ENCODE measurements at places on chromosomes 12 and 14.

DNA sequence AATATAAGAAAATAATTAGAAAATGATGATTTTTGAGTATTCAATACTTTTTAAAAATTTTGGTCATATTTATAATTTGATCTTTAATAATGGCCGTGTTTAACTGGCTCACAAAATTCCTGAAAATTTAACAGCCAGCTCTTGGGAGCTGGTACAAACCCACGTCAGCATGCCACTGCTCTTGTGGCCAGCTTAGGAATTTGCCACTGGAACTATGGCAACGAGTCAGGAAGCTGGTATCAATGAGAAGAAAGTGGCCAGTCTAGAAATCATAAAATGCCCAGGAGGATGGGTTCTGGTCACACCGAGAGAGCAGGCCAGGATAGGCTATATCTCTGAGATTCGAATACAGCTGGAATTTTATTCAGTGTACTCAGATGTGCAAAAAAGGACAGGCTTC lies 72.2 kb upstream of the PLEKHG3 start:
- no peak for DNase-seq

GRCh38 chr12:50728417-50728816 lies 35.5 kb upstream of the ATF1 start:
- no peak for DNase-seq

GRCh38 chr12:85156569-85156968 lies 120.4 kb downstream of the LRRIQ1 start:
- no peak for DNase-seq

DNA sequence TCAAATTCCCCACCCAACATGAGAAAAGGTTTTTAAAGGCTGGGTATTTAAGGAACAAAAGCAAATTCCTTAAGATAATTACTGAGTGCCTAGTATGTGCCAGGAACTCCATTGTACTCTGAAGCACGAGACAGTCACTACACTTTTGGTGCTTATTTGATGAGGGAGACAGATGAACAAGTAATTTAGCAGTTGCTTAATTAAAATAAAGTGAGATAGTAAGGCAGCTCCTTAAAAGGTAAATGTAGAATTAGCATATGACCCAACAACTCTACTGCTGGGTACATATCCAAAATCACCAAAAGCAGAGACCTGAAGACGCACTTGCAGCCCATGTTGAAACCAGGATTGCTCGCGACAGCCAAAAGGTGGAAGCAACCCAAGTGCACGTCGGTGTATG lies 21.3 kb downstream of the POLE start:
- no peak for DNase-seq

DNA sequence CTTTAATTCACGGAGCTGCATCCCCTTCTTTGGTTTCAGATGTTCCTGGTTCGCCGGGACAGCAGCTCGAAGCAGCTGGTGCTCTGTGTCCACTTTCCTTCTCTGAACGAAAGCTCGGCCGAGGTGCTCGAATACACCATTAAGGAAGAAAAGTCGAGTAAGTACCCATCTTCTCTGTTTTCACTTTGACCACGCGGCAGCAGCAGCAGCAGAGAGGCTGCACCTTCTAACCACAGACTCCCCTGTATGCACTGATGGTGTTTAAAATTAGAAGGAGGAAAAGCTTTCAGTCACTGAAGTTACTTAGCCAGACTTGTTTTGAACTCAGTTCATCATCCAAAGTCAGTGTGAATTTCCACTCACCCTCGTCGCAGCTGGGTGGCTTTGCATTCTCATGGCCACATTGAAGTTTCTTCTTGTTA lies 63.8 kb downstream of the RIN3 start:
- DNase-seq, result no peak

DNA sequence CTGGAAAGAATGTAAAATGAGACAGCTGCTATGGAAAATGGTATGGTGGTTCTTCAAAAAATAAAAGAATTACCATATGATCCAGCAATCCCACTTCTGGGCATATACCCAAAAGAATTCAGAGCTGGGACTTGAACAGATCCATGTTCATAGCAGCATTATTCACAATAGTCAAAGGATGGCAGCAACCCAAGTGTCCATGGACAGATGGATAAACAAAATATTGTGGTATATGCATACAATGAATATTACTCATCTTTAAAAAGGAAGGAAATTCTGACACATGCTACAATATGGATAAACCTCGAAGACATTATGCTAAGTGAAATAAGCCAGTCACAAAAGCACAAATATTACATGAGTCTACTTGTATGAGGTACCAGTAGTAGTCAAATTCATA lies 9.1 kb downstream of the RAB2B start:
- DNase-seq, result peak; percentile 45

DNA sequence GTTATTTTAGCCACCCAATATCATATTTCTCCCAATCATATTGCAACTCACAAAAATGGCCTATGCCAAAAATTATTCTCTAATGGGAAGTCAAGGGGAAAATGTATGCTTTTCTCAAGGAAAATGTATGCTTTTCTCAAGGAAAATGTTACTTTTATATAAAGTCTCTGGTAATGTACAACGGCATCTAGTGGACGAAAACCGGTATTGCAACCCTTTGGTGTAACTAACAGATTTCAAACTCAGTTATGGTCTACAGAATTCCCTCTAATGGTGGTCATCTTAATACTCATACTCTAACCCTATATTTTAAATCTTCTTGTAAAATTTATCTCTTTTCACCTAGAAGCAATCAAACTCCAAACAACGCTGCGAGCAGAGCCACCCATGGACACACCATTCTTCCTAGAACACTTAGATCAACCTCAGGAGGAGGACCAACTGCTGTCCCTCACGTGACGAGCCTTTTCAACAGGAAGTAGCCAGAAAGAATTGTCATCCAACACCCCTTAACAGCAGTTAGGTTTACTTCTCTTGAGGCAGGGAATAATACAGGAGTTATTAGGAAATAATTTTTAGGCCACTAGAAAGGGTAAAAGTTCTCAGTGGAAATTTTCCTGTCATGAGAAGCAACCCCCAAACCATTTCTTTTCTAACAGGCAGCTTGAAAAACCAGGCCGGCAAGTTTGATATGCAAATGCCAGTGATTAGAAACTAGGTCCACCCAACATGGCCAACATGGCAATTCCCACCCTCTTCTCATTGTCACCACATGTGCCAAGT lies 20.1 kb downstream of the APOBEC1 start:
- peak; percentile 17 for DNase-seq

GRCh38 chr14:38992067-38992844 lies 110.8 kb downstream of the SEC23A start:
- no peak for DNase-seq

DNA sequence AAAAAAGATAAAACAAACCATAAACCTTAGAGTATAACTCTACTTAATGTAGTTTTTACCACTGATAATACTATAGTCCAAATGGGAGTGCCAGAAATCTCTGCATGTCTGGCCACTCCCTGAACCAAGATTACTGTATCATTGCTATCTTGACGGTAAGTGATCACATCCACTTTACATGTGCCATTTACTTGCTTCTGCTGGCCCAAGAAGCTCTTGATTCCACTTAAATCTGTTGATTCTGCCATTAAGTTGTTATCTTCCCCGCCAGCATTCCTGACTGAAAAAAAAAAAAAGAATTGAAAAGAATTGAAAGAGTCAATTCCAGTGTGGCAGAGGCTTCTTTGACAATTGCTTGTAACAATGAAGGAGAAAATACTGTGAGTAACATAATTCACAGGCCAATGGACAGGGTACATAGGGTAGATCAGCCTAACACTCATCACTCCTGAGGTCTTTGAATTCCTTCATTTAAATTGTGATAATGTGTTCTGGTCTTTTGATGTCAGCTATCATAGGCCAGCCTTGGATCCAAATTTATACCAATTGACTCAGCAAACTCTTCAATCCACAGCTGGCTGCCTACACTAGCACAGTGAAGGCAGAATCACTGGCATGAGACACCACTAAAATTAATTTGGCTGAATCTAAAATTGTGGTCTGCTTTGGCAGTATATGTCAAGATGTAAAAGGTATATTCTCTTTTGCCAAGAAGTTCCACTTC lies 665.2 kb upstream of the FLRT2 start:
- no peak for DNase-seq

DNA sequence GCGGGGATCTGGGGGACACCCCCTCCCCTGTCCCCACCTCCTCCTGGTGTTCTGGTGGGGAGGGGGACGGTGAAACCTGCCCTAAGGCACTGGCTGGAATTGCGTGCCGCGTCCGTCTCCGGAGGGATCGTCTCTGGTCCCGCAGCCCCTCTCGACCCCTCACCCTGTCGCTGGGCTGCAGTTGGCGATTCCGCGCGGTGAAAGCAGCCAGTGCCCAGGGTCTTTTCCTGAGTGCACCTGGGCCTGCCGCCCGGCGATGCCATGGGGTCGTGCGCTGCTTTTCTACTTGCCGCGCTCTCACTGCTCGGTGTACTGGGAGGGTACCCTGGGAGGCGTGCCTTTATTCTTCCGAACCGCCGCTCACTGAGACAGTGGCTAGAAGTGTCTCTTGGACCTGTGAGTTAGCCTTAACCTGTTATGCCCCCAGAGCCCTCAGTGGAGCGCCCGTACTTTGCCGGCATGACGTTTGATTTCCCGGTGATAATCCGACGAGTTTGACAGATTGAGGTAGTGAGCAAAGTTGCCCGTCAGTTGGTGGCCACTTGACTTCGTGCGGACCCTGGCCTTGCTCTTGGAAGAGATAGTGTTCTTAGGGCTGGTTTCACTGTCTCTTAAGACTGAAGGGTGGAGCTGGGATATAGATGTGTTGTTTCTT lies 788 bp downstream of the SFSWAP start:
- no peak for DNase-seq

DNA sequence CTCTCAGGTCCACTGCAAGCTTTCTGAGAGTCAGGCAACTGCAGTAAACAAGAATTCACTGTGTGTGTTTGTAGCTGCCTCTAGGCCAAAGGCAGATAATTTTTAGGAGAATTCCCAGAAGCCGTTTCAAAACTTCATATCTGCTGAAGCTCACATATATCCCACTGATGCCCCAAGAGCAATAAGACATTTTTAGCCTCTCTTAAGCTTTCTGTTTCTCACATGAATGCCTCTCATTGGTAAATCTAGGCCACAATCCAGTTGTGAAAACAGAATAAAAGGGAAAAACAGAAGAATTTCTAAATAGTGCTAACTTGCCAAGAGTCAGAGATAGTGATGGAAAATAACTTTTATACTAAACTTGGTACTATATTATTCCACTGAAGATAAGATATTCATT lies 48.5 kb upstream of the LIN7A start:
- no peak for DNase-seq

DNA sequence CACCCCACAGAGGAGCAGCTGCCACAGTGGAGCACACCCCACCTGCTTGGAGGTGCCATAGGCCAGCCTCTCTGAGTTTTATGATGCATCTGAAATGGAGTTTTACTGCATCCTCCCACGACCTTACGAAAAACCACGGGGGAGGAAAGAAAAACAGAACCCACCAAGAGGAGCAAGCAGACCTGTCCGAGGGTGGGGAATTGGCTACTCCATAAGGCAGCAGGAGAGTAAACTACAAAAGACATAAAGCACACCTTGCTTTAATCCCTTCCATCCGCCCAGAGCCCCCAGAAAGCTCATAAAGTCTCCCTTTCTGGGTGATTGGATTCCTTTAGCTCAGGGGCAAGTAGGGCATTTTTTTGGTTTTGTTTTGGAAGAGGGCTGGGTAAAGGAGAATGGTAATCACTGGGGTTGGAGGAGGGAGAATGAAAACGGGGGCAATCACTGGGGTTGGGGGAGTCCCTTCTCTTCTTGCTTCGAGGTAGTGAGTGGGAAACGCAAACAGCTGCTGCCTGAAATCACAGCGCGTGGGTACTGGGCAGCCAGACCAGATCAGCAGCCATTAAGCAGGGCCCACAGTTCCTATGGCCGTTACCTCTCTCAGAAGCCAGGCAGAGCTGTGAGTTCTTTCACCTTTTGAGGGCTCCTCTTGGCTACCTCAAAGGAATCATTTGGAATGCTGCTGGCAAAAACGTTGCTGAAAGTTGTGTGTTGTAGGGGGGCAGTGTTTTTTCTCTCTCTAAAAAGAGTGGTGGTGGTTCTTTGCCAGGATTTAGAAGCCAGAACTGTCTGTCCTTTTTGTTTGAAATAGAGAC lies 433.6 kb downstream of the ZFP36L1 start:
- DNase-seq, result no peak

GRCh38 chr12:129675496-129675895 lies 228.3 kb downstream of the TMEM132D start:
- DNase-seq, result no peak

GRCh38 chr12:58217130-58217529 lies 275.8 kb downstream of the ATP23 start:
- DNase-seq, result no peak

- no peak for DNase-seq
Measured at GRCh38 chr12:54341378-54342300, 16.7 kb downstream of the COPZ1 start.

DNA sequence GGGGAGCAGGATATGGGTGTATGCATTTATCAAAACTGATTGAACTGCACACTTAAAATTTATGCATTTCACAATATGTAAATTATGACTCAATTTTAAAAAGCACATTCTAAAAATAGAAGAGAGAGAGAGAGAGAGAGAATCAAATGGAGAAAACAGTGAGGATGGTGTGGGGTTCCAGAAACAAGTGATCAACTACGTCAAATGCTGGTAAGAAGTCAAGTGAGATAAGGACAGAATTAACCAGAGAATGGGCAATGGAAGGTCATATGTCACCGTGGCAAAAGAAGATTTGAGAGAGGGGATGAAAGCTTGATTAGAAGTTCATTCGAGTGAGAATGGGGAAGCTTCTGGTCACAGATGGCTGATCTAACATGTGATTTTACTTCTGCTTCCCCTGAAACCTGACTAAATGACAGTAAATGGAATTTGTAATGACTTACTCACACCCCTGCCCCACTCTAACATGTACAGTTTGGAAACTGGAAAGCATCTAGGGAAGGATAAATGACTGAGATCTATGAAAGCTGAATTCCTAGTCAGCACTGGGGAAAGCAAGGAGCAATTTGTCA lies 276.5 kb upstream of the AMIGO2 start:
- no peak for DNase-seq

DNA sequence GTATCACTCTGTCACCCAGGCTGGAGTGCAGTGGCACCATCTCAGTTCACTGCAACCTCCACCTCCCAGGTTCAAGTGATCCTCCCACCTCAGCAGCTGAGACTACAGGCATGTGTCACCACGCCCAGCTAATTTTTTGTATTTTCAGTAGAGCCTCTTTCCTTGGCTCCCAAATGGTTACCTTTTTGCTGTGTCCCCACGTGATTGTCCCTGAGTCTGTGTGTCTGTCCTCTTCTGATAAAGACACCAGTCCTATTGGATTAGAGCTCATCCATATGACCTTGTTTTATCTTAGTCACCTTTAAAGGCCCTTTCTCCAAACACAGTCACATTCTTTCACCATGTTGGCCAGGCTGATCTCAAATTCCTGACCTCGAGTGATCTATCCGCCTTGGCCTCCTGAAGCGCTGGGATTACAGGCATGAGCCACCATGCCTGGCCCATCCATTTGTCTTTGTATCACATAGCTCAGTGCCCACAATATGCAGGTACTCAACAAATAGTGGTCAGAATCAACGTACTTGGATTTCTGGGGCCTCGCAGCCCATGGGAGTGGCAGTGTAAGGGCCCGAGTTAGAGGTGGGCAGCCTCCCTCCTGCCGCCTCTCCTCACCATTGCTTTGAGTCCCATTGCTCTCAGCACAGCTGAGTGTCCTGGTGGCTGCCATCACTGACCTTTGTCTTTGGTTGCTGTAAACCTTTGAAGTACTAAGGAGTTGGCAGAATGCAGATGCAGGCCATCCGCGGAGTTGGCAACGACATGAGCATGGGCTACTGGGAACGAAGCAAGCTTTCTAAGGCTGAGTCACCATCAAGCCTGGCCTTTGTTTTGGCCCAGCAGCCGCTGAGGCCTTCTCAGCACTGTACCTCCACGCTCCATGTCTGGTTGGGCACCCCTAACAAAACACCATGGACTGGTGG lies 9.3 kb downstream of the TPCN1 start:
- no peak for DNase-seq

Data from HS-27A (cell line).